KBM-7 (cell line): ENCODE measurements at places on chromosomes 5 and 9.

- DNase-seq, result no peak
These were observed 230.9 kb downstream of the FAM114A2 start for GRCh38 chr5:153807801-153808200.

DNA sequence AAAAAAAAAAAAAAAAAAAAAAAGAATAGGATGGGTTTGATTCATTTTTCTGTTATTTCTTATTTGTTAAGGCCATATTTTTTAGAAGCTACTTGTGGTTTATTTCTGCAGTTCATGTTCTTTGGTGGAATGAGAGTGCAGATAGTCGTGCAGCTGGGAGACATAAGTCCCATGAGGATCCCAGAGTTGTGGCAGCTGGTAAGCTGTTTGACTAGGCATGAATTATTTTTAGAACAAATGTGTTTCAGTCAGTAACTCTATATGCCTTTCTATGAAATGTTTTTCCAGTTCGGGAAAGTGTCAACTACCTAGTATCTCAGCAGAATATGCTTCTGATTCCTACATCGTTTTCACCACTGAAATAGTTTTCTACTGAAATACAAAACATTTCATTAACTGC lies 5.0 kb upstream of the NIPSNAP3B start:
- DNase-seq, result no peak

DNA sequence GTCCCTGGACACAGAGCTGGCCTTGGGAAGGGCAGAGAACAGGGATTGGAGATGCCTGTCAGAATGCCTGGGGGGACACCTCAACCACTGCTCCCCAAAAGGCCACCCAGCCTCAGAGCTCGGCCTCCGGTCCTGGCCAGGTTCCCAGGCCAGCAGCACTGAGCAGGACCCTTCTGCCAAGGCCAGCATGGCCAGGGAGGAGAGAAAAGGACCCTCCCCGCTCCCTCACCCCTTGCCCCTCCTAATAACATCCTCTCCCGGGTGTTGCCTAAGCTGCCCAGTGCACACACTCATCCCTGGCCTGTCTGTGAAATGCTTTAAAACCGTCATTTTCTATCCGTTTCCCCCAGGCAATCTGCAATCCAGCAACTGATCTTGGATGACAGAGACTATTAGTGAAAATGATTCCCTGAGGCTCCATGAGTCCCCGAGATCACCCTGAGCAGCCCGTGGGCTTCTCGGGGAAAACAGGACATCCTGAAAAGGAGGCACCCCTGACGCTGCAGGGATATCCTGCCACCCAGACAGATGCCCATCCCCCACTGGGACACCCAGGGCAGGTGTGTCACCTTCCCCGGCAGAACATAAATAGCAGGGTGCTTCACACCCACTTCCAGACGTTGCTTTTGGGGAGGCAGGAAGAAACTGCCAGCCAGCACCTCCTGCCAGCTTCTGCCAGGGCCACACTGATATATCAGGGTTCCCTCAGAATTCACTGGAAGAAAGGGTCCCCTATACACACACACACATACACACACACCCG lies 75.3 kb downstream of the ADAMTS2 start:
- DNase-seq, result no peak

GRCh38 chr5:58940446-58940845 lies 357.6 kb downstream of the RAB3C start:
- no peak for DNase-seq

- DNase-seq, result no peak
These were observed 398.9 kb upstream of the PCSK5 start for GRCh38 chr9:75491533-75491932.

DNA sequence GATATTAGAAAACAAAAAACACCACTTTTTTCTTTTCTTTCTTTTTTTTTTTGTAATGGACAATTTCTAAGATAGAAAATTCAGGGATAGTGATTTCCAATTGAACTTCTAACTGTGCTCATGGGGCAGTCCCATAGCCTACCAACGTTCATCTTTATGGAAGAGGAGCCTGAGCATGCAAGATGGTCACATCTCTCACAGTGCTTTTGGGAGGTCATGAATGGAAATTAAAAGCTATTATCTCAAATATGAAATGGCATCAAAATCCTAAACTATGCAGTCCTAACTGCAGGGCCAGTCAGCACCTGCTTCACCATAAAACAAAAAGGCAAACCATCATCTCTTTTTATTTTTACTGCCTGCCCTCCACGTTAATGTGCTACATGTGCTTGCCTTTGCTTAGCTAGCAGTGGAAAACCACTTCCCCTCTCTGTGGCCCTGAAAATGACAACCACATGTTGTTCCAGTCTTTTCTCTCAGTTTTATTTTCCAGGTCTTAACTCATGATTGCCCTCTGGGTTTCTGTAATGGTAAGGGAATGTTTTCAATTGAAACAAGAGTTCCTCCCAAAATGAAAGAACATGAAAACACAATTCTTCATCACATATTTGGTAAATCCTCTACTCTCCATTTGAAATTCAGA lies 16.7 kb downstream of the IFNB1 start:
- peak; percentile 82 for DNase-seq

DNA sequence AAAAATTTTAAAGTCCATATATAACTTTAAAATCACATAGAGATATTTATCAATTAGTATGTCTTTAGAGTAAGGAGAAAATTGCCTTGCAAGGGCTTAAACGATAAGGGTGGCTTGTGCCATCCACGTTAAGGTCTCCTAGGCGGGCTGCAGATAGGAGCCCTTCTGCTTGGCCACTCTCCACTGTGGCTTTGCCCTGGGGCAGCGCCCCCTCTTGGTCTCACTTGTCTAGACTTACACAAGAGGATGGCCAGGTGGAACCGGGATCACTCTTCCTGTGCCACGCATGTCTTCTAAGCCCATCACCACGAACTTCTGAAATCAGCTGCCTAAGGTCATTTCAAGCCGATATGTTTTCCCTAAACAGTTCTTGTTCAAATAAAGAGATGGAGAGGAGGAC lies 2.9 kb downstream of the FPGS start:
- DNase-seq, result peak; percentile 58

GRCh38 chr9:19049917-19050636 lies 850 bp downstream of the RRAGA start:
- DNase-seq, result peak; percentile 42

- DNase-seq, result no peak
These were observed 19.3 kb downstream of the RFK start for GRCh38 chr9:76374783-76375559.

DNA sequence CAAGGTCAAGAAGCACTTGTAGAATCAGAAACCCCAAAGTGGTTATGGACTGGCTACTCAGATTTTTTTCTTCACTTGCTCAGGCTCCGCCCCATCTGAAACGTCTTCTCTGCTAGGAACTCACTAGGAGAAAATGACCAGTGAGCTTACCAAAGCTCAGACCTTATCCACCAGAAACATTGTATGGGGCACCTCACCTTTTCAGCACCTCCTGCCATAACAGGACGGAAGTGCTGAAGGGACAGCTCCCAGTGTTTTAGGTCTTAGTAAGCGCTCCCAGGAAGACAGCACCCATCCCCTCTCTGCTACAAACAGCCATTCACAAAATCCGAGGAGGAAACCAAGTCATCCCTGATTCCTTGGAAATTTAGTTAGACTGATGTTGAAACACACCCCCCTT lies 1.2 kb upstream of the GABRA1 start:
- DNase-seq, result peak; percentile 11

- peak; percentile 45 for DNase-seq
These were observed 12.5 kb downstream of the ARAP3 start for GRCh38 chr5:141669520-141669919.

DNA sequence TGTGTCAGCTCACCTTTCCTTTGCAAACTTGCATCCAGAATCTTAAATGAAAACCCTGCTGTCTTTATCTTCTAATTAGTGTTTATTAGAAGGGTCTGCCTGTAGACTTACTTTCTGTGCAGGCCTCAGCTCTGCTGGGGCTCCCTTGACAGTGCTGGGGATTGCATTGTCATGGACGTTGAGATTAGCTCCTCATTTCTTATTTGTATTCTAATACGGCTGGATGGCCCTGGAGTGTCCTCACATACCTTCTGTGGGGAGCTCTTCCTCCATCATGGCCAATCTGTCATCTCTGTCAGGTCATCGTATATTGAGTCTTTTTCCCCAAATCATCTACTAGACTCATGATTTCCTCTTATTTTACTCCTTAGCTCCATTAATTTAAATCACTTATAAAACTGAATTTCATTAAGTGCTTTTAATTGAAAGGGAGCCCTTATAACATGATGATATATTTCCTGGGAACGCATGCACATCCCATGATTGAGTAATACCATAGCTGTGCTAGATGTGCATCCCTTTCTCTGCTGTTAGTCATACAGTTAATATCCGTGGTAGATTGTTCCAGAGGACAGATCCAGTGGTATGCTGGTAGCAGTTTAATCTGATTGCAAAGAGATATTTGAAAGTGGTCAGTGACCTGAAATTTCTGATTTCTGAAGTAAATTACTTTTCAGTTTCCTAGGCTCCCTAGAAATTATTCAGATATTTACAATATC lies 61.6 kb downstream of the ICE1 start:
- no peak for DNase-seq

GRCh38 chr5:6188344-6188743 lies 190.0 kb downstream of the MED10 start:
- DNase-seq, result no peak

GRCh38 chr9:72658703-72659102 lies 137.3 kb downstream of the TMC1 start:
- DNase-seq, result no peak

DNA sequence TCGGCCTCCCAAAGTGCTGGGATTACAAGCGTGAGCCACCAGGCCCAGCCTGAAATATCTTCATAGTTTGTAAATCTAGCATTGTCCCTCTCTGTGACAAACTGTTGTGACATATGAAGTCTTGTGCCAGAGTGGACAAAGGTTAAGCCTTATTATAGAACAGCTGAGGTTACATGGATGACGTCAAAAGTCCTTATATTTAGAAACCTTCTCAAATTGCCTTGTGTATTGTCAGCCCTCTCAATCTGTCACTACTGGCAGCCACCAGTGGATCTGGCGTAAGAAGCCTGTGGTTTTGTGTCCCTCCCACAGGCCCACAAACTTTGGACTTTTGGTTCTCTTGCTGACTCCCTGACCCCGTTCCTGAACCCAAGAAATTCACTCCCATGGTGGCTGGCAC lies 79.4 kb upstream of the CCDC112 start:
- DNase-seq, result no peak

DNA sequence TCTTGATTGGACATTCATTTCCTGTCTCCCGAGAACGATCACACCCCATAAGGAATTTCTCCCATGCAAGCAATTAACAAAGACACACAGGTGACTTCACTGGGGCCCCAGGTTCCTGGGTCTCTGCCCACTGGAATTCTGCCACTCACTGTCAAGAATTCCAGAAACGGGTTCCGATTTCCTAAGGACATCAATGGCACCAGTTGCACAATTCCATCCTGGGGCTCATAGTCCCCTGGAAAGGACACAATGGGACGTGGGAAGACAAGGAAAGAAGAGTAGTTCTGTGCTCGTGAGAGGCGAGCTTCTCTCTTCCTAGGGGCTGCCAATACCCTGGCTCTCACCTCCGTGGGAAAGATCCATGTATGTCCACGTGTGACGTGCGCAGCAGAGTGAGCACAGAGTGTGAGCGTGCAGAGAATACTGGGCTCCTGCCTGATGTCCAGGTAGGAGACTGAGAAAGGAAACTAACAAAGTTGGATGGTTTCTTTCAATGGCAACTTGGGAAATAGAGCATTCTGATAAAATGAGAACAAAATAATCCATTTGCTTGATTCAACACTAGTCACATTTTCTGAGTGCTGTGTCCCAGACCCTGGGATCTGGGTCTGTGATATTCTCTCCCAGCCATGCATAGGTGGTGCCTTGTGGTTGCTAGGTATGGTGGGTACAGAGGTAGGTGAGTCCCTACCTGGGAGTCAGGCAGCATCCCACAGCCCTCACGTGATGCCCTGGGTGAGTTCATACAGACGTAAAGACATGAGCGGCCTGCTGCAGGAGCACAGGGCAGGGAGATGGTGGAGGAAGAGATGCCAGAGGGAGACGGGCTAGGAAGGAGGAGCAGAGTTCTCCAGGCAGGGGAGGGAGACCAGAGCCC lies 159.8 kb downstream of the COL23A1 start:
- no peak for DNase-seq
